ENCODE measurements at places on chromosomes 1 and 21.
A peak's percentile ranks its signal among the peaks of the same experiment; 100 is the strongest.

GRCh38 chr1:218366322-218367052, 21.4 kb downstream of the TGFB2 start:
- DNase-seq, result no peak

GRCh38 chr1:86788300-86789206, 84.2 kb downstream of the SH3GLB1 start:
- DNase-seq, result no peak

- no peak for DNase-seq
Observed at GRCh38 chr1:66013371-66013770, 220.7 kb downstream of the PDE4B start.

- DNase-seq, result peak; percentile 70
Observed at GRCh38 chr21:8991968-8992621, 1529.3 kb upstream of the TPTE start.

DNA sequence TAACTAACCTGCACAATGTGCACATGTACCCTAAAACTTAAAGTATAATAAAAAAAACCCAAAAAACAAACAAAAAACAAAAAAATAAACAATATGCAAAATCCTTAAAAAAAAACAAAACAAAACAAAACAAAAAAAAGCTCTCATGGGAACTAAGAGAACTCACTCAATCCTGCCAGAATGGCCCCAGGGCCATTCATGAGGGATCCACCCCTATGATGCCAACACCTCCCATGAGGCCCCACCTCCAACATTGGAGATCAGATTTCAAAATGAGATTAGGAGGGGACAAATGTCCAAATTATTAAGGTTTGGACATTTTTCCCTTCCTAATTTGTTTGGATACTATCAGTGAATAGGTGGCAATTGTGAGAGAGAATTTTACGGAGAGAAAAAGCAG, 10.2 kb downstream of the CYP4B1 start:
- no peak for DNase-seq

GRCh38 chr1:189121941-189122340, 1355.7 kb downstream of the BRINP3 start:
- no peak for DNase-seq

DNA sequence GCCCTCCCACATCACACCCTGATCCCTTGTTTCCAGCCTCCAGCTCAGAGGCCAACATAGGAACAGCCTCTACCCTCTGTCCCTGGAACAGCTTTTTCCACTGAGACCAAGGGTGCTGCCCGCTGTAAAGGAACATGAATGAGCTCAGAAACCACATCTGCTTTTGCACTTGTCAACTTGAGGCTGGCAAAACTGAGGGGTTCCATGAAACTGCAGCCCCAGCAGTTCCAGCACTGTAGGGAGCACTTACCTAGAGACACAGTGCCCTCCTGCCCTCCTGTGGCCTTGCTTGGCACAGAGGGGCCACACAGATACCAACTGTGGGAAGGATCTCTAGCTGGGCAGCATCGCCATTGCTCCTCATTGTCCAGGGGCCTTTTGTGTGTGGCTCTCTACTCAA, 51.7 kb downstream of the ITPKB start:
- no peak for DNase-seq

- no peak for DNase-seq
Observed at GRCh38 chr1:44812822-44813543, 4.7 kb downstream of the BTBD19 start.

GRCh38 chr1:67792103-67792502, 41.2 kb downstream of the GNG12 start:
- DNase-seq, result no peak

GRCh38 chr21:45871616-45872236, 109.8 kb upstream of the COL6A1 start:
- DNase-seq, result no peak

- no peak for DNase-seq
Observed at GRCh38 chr21:34348890-34349519, 14.8 kb upstream of the KCNE2 start.

- DNase-seq, result no peak
Observed at GRCh38 chr1:37493336-37494098, 19.1 kb downstream of the ZC3H12A start.

GRCh38 chr1:74161497-74161896, 36.5 kb downstream of the LRRIQ3 start:
- DNase-seq, result no peak

GRCh38 chr1:209585197-209585596, 1.7 kb downstream of the CAMK1G start:
- DNase-seq, result no peak

- no peak for DNase-seq
Observed at GRCh38 chr1:30444850-30445249, 278.5 kb downstream of the MATN1 start.

GRCh38 chr21:22476726-22477646, 1478.8 kb downstream of the NCAM2 start:
- no peak for DNase-seq

DNA sequence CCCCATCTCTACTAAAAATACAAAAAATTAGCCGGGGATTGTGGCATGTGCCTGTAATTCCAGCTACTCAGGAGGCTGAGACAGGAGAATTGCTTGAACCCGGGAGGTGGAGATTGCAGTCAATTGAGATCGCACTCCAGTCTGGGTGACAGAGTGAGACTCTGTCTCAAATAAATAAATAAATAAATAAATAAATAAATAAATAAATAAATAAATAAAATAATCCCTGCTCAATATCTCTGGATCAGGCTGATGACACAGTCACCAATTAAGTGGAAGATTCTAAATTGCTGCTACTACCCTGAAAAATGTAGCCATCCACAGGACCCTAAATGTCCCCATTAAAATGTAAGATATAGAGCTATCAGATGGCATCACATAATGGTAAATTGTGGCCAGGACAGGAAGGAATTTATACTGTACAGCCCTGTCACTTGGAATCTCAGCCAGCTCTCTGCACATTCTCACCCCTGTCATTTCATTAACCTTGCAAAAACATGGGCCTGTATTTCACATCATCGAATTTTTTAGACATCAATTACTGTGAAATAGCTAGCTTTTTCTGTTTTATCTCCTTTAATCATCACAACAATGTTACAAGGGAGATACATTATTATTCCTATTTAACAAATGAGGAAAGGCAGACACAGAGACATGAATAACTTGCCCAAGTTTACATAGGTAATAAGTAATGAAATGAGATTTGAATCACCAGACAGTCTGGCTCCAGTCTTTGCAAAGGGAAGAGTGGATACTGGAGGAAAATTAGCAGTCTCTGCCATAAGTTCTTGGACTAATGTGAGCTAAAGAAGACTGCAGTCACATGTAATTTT, 56.7 kb upstream of the NTPCR start:
- DNase-seq, result no peak

DNA sequence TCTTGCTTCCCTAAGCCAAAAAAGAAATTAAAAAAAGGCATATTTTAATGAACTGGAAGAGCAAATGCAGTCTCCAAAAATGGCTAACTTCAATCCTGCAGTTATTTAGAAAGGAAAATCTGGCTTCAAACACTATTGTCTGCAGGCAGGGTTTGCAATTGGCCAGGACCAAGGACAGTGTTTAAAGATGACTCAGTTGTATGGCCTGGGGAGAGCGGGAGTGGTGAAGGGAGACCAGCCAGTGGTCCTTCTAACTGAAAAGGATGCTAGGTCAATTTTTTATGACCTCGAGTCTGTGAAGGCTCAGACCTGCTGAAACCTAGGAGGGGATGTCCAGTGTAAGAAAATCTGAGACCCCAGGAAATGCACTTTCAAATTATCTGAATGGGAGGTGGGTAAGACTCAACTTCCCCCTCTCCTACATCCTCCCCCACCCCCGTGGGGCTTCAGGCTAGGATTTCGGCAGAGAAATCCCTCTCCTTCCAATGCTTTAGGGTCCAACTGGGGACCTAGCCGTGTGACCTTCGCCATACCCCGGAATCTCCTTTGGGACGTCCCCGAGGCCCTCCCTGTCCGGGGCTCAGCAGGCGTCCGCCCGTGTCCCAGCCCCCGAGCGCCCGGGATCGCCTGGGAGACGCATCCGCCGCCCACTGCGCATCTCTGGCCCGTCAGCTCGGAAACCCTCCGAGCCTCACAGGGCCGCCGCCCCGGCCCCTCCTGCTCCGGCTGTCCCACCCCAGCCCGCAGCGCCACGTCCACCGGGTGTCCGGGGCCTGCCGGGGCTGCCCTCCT, 602 bp upstream of the RIMKLA start:
- DNase-seq, result no peak

- no peak for DNase-seq
Observed at GRCh38 chr21:21301013-21301412, 302.8 kb downstream of the NCAM2 start.

DNA sequence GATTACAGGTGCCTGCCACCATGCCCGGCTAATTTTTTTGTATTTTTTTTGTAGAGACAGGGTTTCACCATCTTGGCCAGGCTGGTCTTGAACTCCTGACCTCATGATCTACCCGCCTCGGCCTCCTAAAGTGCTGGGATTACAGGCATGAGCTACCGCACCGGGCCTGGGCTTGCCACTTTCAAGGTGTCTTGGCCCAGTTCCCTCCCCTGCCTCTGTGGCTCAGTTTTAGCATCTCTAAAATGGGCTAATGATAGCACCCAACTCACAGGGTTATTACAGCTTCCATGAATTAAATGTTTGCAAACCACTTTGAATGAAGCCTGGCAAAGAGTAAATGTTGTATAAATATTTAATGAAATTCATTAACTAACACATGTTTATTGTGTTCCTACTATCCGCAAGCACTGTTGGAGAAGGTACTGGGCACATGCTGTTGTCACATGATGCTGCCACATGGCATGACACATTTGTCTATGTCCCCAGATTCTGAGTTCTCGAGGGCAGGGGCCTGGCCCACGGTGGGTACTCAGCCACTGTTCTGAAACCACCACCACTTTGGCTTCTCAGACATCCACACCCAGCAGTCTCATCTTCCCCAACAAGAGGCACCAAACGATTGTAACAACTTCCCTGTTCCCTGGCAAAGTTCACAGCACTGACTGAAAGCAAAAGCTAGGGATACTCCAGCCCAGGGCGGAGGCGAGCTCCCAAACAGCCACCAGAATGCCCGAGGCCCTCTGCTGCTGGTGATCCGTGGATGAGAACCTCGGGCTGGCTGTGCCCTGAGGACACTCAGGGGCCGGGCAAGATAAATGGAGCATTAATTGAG, 9.7 kb downstream of the IFFO2 start:
- DNase-seq, result no peak

- no peak for DNase-seq
Observed at GRCh38 chr1:26784886-26785285, 2.9 kb upstream of the PIGV start.

- no peak for DNase-seq
Observed at GRCh38 chr1:226474443-226475141, 66.7 kb upstream of the PARP1 start.

DNA sequence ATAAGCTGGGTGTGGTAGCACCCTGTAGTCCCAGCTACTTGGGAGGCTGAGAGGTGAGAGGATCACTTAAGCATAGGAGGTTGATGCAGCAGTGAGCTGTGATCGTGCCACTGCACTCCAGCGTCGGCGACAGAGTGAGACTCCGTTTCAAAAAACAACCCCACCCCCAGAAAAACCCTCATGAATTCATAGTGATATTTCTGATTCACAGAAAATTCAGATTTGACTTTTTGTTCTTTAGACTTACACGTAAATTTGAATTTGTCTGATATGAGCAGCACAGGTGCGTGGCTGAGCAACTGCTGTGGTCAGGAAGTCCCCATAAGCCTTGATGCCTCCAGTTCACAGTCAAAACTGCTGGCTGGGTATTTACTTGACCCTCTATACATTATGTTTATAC, 10.0 kb upstream of the MORC3 start:
- no peak for DNase-seq

DNA sequence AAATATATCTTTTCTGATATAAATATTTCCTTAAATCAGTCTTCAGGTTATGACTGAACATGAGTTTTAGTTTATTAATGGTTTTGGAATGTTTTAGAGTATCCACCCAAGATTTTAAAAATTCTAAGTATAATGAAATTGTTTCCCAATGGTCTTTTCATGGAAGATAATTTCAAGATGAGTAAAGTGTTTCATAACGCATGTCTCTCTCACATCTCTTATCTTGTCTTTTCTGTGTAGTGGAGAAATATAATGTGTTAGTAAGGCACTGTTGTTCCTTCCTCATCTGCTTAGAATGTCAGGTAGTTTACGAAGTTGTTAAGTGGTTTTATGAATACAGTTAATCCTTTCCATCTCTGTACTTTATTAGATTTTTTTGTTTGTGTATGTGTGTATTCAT, 49.6 kb downstream of the PLA2G4A start:
- no peak for DNase-seq

GRCh38 chr1:238088560-238089290, 198.0 kb upstream of the ZP4 start:
- no peak for DNase-seq

DNA sequence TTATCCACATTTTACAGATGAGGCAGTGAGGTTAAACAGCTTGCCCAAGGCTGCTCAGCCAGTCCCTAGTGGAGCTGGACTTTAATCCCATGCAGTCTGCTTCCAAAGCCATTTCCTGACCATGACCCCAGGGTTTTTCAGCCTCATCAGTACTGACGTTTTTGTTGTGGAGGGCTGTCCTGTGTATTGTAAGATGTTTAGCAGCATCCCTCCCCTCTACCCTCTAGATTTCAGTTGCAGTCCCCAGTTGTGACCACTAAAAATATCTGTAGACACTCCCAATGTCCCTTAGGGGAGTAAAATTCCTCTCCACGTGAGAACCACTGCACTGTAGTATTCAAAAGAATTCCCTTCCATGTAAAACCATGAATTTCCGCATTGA, 30.2 kb upstream of the C1orf105 start:
- no peak for DNase-seq

DNA sequence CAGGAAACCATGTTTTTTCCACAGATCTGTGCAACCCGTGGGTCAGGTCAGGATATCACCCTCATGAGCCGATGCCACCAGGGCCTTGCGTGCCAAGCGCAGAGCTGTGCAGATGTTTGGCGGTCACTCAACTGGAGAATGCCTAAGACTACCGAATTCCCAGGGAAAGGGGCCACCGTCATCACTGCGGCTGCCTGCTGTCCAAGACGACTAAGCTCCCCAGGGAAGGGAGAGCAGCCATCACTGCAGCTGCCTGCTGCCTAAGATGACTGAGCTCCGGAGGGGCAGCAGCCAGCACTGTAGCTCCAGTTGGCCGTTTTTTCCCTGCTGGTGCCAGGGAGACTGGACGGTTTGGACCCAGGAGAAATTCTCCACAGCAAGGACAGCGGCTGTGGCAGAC, 31.1 kb downstream of the AKT3 start:
- no peak for DNase-seq

DNA sequence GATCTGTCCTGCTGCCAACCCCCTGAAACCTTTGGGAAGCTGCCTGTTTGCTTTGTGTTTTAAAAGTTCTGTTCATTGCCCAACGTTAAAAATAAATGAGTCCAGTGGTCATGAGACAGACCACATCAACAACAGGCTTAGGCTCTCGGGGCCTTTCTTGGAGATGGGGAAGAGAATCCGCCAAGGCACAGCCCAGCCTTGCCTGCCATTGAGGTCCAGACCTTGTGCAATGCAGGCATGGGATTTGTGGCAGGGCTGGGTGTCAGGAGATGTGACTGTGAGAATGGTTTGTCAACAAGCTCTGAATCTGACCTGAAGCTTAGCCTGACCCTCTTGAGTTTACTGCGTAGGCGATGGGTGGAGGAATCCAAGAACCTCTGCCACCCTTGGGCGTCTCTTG, 4.2 kb downstream of the SPSB1 start:
- no peak for DNase-seq
